Left ventricle myocardium inferior (tissue), 1 donor: ENCODE measurements at places on chromosomes 3 and 15.

DNA sequence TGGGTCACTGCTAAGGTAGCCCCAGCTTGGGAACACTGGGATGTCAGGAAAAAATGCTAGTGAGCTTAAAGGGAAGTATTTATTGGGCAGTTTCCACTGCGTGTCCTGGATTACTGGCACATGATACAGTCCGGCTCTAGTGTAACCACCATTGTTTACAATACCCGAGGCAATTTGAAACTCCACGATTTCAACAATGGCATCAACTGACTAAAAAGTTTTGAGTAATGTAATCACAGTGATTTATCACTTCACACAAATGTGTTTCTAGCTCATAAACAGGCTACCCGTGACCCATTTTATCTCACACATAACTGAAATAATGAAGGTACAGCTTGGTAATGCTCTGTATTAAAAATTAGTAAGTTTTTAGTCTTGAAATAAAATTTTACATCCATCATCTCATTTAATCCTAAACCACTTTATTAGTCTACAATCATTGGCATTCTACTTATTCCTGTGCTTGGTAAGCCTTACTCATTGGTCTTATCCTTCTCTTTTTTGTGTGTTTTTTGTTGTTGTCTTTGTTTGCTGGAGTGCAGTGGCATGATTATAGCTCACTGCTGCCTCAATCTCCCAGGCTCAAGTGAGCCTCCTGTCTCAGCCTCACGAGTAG, 7.6 kb downstream of the ZMAT3 start:
- no peak for DNase-seq

DNA sequence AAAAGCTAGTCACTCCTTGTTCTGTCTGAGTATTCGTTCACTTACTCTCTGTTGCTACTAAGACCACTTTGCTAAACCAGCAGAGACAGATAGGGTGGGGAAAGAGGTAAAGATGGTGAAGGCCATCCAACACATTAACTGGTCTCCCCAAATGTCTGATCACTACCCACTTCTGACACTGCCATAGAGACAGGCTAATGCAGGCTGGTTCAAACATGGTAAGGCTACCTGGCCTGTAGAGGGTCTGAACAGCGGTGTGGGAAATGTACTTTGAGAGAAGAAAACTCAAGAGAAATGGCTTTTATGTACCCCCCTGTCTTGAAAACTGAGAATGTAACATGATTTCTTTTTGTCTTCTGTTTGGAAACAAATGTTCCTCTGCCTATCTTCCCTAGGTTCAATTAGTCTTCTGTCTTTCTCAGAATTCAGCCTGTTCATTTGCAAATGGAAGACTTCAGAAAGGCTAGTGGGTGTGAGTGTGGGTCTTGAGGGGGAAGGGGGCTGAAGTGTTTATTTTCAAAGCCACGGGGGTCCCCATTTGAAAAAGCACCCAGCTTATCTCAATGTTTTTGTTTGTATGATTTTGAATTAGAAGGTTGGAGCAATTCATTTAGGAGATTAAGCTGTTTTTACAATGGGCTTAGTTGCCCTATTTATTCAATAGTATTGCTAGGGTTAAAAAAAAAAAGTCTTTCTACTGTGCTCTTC, 15.8 kb downstream of the ALDH1A2 start:
- DNase-seq: no peak

- no peak for DNase-seq
Observed at GRCh38 chr3:31755926-31756658, 223.4 kb downstream of the STT3B start.

- no peak for DNase-seq
Observed at GRCh38 chr15:72220687-72221086, 10.3 kb downstream of the PKM start.

DNA sequence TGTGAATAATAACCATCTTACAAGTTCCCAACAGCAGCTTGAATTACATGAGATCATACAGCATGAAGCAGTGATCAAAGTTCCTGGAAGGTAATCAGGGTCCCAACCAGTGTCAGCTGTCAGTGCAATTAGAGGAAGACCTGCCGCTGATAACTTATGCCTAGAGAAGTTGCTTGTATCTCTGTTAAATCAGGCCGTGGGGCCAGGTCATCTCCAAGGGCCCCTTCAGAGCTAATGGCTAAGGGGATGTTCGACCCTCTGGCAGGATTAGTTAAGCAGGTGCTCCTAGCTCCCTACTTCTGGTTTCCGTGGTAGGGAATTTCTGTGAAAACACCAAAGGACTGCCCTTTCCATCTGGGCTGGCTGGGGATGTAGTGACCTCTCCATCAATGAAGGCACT, 251.0 kb downstream of the FAM43A start:
- no peak for DNase-seq

DNA sequence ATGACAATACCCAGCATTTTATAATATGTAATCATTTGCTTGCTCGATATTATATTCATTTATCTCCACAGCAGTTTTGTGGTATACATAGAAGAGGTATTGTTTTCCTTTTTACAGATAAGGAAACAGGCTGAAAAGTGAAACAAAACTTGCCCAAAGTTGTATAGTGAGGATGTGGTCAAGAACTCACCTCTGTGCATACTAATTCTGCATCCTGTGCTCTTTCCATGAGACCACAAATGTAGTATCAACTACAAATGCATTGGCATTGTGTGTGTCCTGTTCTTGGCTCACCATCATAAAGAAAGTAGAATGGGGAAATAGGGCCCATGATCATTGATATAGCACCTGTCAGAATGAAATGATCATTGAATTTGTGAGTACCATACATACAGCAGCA, 167.3 kb downstream of the NECTIN3 start:
- DNase-seq: no peak

- no peak for DNase-seq
Observed at GRCh38 chr3:150362515-150363302, 45.4 kb upstream of the TSC22D2 start.

- no peak for DNase-seq
Observed at GRCh38 chr3:154642145-154642544, 212.2 kb upstream of the GPR149 start.

DNA sequence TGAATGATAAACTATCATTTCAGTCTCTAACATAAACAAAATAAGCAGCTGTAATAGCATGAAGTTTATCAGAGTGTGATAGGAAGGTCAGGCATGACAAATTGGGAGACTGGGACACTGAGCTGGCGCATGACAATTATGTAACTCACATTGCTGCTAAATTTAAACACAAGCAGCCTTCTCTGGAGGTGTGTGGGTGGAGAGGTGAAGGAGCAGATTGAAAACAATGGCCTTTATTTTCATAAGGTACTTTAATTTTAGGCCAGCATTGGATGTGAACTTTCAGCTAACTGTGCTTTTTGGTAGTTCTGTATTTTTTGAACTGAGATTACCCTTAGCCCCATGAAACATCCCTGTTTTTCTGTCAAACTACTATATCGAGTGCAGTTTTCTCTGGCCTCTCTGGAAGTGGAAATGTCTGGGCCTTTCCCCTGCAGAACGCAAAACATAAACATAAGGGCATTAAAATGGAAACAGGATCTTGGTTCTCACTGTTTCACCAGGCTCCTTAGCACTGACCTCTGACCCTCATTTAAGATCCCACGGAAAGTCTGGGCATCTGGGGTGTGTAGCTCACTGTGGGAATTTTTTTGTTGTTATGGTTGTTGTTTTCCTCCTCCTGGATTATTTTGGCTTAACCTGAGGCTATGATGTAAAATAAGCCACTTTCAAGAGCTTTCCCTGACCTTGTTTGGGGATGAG, 160.1 kb upstream of the DPH6 start:
- peak; percentile 17 for DNase-seq

DNA sequence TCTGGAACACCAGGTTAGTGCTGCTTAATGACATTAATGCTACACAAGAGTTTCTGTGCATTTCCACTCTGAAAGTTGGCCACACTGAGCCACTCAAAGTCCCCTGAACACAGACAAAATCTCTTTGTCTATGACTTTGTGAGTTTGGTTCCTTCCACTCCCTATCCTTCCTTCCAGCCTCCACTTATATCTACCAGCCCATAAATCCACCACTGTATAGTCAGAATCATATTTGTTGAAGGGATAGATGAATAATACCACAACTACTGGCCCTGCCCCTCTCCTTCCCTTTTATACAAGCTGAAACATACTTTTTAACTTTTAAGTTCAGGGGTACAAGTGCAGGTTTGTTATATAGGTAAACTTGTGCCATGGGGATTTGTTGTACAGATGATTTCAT, 127.5 kb downstream of the ABHD5 start:
- DNase-seq: no peak

DNA sequence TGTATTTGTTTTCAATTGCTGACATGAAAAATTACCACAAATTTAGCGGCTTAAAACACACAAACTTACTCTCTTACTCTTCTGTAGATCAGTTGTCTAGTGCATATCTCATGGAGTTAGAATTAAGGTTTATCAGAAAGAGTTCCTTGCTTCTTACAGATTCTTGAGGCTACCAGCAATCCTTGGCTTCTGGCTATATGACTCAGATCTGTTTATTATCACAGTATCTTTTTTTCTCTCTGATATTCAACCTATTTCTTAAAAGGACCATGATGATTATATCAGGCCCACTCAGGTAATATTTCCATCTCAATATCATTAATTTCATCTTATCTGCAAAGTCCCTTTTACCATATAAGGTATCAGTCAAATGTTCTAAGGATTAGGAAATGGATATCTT, 263.5 kb upstream of the BCHE start:
- no peak for DNase-seq

GRCh38 chr3:177150970-177151627, 46.2 kb downstream of the TBL1XR1 start:
- no peak for DNase-seq

DNA sequence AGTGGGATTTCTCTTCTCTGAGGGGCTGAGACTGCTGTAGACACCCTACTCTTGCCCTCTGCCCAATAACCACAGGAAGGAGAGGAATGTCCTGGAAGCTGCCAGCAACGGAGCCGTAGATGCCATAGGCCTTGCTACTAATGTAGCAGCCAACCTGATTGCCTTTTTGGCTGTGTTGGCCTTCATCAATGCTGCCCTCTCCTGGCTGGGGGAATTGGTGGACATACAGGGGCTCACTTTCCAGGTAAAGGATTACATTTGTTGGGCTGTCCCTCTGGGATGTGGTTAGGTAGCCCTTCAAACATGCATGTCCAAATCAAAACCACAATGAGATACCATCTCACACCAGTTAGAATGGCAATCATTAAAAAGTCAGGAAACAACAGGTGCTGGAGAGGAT, 16.1 kb downstream of the SLC28A2 start:
- no peak for DNase-seq

- no peak for DNase-seq
Observed at GRCh38 chr15:101810456-101810855, 1.5 kb upstream of the OR4F15 start.

GRCh38 chr3:169509780-169510692, 153.5 kb downstream of the MECOM start:
- DNase-seq: no peak

GRCh38 chr3:21795921-21796320, 44.9 kb upstream of the ZNF385D start:
- no peak for DNase-seq

- DNase-seq: peak; percentile 42
Observed at GRCh38 chr3:188264226-188265207, 110.6 kb downstream of the LPP start.

DNA sequence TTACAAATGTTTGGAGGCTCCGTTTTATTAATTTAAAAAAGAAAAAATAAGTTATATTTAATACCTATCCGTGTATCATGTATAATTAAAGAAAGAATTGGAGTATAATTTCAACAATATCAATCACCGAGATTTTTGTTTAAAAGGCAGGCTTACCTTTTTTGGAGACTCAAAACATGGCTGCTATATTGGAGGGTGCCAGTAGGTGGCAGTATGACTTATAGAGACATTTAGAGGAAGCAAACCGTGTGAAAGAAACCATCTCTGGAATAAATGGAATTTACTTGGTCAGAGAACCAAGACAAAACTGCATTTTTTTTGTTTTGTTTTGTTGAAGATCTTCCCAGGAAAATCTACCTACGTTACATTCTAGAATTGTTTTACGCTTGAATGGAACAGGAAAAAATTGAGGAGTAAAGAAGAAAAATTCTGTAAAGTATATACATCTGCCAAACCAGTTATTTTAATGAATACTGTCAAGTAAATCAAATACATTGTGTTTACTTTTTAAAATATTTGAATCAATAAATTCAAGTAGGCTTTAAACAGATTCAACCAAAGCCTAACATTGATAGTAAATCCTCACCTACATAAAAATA, 802.6 kb upstream of the ALCAM start:
- DNase-seq: no peak

DNA sequence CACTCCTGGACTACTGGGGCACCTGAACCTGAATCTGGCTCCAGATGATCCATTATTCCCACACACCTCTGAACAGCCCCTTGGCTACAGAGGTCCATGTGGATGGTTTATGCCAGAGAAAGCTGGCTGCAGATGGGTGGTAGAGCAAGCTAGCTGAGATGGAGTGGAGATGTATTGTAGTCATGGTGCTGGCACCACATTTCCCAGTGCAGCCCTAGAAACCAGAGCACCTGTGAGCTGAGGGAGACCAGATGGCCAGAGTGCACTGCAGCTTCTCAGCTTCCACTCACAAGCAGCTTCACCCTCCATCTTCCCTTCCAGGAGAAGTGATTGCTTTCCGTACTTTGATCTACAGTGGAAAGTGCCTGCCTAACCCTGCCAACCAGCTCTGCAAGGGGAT, 29.9 kb downstream of the RBP1 start:
- no peak for DNase-seq

- DNase-seq: no peak
Observed at GRCh38 chr3:35448681-35449080, 190.6 kb upstream of the ARPP21 start.

GRCh38 chr15:92069308-92070250, 216.1 kb downstream of the SLCO3A1 start:
- DNase-seq: peak; percentile 38
